ENCODE measurements at places on chromosomes 12 and 14.
A peak's percentile ranks its signal among the peaks of the same experiment; 100 is the strongest.

DNA sequence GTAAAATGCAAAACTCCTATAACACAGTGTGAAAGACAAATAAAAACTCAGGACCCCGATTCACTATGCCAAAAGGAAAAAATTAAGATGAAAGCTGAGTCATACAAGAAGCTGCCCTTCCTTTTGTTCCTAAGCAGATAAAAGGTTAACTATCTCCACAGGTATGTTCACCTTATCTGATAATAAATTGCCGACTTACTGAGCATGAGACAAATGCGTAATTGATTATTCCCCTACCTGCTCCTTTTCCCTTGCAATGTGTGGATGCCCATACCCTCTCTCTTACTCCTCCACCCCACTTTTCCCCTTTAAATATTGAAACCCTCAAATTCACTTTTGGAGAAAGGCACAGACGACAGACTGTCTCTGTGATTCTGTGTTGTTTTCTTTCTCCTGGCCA lies 148.6 kb upstream of the TMEM260 start:
- no peak for DNase-seq

DNA sequence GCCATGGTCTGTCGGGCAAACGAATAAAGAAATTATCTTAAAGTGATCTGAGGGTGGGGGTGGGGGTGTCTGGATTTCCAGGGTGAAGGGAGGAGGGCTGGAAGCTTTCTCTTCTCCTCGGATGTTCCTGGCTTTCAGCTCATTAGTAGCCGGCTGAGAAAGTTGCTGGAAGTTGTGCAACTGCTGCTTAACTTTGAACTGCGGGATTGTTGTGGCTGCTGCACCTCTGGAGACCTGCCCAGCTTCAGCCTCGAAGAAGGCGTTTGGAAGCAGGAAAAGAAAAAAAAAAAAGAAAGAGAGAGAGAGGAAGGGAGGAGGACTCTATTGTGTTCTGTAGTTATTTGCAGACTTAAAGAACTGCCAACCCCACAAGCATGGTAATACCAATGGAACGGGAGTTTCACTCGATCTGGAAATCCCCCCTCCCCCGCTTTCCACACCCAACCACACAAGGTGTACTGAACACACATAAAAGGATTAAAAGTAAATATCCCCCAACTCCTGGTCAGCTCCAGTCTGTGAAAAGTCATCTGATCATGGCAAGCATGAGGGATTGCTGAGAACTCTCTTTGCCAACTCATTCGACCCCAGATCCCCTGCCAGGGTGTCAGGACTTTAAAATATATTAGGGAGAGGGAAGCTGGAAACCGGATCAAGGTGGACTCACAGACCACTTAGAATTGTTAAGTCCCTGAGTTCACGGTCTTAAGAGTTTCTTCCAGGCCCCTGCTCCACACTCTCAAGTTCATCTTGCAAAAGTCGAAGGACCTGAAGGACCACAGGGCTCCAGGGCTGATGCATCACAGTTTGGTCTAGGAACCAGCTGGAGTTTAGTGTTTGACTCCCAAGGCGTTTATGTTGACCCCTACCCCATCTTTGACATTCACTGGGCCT lies at the start of gene RASSF9:
Gene RASSF9, minus strand, starts transcription at position 213 of the 894 bp plus-strand sequence. Its CDS starts 208 bp downstream, at position 5.
- peak; percentile 62 for DNase-seq

DNA sequence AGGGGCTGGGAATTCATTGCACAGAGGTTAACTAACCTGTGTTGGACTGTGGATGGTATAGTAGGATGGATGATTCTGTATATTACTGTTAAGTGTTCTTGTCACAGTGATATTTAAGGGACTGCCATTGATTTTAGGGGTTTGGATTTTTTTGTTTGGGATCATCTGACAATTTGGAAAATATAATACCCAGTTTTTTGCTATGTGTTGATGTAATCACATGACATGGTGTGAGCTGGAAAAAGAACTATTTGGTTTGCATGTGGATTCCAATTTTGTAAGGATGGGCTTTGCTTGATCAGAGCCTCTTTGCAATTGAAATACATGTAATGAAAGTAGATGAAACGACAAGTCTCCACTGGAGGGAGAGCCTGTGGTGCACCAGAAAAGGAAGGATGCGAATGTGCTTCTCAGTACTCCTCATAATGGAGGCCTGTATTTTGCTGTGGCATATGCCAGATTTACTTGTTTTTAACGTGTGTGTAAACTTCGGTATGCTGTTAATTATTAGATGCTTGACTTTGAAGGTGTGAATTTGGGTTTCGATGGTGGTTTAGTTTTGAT lies 2.7 kb downstream of the DYRK2 start:
- no peak for DNase-seq

DNA sequence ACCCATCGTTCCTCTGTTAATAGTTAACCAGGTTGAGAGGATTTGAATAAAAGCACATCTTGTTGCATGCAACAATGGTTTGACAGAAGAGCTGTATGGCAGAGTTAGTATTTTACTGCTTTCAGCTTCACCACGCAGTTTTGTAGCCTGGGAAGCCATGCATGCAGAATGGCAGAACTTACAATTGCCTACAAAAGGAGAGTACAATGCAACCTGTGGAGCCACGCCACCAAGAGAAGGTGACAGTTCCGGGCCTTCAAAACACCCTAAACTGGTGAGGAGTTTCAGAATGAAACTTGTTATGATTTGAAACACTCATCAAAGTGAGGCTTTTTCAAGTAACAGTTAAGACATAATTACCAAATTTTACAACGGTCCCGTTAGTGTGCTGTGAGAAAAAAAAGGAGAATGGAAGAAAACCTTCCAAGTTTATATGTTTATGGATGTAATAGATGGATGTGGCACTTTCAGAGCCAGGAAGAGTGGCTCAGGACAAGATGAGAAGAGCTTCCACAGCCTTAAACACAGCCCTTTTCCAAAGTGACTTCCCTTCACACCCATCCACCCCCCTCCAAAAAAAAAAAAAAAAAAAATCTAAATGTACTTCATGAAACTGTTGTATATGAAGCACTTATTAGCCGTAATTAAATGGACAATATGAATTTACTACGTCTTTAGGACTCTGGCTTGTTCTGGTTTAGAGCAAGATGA lies 158.7 kb downstream of the EGLN3 start:
- no peak for DNase-seq

- DNase-seq, result no peak
Observed at GRCh38 chr12:128083132-128083729, 183.7 kb upstream of the TMEM132C start.

DNA sequence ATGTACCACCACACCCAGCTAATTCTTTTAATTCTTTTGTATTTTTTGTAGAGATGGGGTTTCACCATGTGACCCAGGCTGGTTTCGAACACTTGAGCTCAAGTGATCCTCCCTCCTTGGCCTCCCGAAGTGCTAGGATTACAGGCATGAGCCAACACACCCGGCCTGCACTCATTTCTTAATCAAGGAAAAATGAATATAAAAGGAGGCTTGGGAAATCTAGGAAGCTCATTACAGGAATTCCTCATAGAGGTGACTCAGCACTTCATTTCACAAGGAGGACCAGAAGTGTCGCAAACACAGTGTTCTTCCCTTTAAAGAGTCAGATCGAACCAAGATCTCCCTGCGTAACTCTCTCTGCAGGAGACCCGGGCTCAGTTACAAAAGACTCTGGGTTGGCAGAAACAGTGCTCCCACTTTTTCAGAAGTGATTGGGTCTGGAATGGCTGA lies 30.3 kb downstream of the NFKBIA start:
- no peak for DNase-seq

DNA sequence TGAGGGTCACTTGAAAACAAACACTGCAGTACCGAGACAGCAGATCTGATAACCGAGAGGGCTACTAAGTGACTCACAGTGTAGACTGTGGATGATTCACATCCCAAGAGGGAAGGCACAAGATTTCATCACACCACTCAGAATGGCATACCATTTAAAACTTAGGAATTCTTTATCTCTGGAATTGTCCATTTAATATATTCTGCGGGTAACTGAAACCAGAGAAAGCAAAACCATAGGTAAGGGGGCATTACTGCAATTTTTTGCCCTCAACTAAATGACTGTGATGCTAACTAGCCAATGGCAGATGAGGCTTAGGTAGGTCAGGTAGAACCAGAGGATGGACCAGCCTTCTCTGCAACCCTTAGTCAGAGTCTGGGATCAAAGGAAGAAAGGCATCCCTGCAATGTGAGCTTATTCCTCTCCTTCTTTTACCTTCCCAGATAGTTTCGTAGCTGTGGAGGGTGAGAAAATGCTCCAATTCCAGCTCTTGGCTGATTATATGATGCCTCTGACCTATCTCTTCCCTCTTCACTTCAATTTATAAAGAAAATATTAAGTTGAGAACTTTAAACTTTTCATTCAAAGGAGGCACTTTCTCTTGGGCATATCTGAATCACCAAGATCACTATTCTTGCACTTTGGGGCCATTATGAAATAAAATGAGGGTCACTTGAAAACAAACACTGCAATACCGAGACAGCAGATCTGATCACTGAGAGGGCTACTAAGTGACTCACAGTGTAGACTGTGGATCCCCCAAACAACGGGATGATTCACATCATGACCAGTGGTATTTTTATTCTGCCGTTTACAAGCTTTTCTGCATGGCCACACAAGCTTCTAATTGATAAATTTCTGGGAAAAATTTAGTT lies 6.8 kb downstream of the ART4 start:
- DNase-seq, result no peak

DNA sequence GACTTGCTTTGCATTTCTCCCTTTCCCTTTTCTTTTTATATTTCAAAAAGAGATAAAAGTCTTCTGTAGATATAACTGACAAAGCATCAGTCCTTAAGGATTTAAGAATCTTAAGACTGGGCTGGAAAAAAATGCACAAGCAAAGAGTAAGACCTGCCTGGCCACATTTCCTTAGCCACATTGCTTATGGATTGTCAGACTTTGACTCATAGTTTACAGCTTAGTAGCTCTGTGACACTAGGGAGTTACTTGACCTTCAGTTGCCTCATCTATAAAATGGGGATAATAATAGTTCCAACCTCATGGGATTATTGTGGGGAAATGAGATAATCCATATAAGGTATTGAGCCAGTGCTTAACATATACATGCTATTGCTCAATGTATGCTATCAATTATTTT lies 66.4 kb upstream of the STK38L start:
- DNase-seq, result no peak

DNA sequence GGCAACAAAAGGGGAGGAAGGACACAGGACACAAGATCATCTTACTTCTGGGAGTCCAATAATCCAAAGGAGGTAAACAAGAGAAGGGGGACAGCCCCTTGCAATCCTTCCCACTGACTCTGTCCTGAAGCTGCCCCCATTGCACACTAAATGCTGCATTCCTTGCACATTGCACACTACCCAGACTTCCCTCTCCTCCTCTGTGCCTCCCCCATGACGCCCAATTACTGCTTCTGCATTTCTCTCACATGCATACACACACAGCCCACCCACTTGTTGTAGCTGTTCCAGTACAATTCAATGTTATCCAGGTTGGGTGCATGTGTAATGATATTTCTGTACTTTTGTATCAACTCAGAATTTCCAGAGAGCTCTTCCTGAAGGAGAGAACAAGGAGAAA lies 5.5 kb downstream of the NDRG2 start:
- DNase-seq, result no peak

DNA sequence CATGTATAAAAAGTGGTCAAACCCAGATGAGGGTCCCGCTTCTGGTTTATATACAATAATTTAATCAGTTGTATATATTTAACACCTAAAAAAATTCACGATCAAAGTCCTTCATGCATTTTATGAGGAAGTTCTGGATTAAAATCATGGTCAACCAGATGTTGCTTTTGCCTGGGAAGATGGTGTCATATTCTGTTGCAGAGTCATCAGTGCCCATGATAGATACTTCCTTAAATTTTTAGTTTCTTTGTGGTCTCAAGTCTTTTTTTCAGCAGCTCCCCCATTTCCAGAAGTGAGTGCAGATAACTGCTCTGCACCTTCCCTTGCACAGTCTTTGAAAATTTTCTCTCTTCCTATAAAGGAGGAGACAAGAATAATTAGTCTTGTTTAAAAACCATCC lies 16.1 kb downstream of the ERP29 start:
- DNase-seq, result no peak

- no peak for DNase-seq
Observed at GRCh38 chr12:66002812-66003211, 127.7 kb downstream of the LLPH start.

GRCh38 chr12:52662093-52662917 lies 10.3 kb upstream of the KRT2 start:
- no peak for DNase-seq

- DNase-seq, result no peak
Observed at GRCh38 chr12:50192908-50193307, 25.7 kb upstream of the CERS5 start.

DNA sequence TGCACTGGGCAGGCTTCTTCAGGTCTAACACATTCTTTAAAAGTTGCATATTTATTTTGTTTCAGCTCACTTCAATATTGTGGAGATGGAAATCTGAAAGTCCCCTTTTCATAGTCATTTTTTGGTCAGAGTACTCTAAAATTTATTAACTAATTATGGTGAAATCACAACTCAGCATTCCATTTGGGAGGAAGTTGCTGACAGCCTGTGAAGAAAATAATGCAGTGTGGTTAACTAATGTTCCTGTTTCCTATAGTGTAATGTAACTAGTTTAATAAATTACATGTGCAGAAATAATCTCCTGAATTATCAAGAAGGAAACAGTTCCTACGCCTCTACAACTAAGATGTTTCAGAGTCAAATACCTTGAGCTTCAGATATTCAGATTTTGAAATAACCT lies 17.1 kb downstream of the LRFN5 start:
- no peak for DNase-seq

- no peak for DNase-seq
Observed at GRCh38 chr12:107581619-107582015, 104.0 kb upstream of the PWP1 start.

GRCh38 chr14:51012055-51012454 lies 67.8 kb upstream of the PYGL start:
- DNase-seq, result no peak

DNA sequence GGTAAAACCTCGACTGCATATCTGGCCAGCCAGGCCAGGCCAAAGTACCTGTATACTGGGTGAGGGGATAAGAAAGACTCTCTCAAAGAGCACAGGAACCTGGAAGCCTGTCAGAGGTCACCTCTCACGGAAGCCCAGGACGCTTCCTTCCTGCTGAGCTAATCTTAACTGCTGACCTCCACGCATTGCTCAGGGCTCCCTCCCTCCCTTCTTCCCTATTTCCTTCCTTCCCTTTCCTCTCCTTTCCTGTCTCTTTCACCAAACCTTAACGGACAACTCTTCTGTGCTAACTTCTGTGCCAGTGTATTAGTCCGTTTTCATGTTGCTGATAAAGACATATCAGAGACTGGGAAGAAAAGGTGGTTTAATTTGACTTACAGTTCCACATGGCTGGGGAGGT lies 14.8 kb upstream of the RNASE10 start:
- no peak for DNase-seq

- no peak for DNase-seq
Observed at GRCh38 chr12:131774576-131775391, 53.4 kb upstream of the MMP17 start.

- DNase-seq, result no peak
Observed at GRCh38 chr12:130956009-130956408, 2.3 kb downstream of the ADGRD1 start.

DNA sequence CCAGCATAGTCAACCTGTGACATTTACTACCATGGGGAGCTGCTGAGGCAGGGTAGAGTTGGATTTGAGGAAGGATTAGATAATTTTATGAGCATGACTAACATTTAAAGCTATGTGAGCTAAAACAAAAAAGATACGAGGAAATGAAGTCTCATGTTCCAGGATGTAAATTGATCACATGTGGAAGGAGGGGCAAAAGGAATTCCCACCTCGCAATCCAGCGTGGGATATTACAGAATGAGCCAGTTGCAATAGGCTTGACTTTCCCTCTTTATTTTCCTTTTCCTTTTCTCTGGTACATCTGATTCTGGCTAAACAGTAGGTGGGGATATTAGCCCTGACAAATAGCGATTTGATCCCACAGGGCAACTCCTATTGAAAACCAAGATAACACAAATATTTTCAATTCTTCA lies 214.9 kb upstream of the HMGA2 start:
- DNase-seq, result no peak

Data from femur (tissue), 1 donor.